Osteoblast (primary cell): ENCODE measurements at places on chromosomes 5 and 9. TPM values are rescaled to one million over a fixed set of nuclear protein-coding genes. Genes with fewer than 3 reads are reported as not detected.

The COX7C gene
- 110 and 128 TPM in 2 replicates for total RNA-seq

The LSM11 gene
- total RNA-seq: 4.4 and 4.7 TPM in 2 replicates

The ADAMTS12 gene
- 6.9 and 8.3 TPM in 2 replicates for total RNA-seq

The MYMK gene
- not detected in 2 replicates for total RNA-seq

The TYRP1 gene
- 0.36 TPM in 1 of 2 replicates, not detected in the other for total RNA-seq

The RFESD gene
- total RNA-seq: 2.7 and 4.3 TPM in 2 replicates

GRCh38 chr5:154159343-154159742 is 31.2 kb upstream of the GALNT10 start:
- DNase-seq: peak; percentile 77

DNA sequence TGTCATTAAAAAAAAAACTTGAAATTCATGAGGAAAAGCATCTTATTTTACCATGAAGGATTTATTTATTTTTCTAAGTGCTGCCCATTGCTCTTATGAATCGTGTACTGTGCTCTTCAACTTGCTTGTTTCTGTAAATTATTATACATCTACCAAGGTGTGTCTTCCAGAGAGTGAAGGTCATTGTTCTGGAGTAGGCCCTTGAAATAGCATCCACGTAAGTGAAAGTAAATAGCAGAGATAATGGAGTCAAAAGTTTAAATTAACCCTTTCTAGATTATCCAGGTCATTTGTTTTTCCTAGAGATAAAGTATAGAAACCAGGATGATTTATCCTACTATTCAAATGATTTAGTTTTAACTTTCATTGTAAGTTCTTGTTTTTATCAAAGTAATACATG is 473.1 kb downstream of the DIRAS2 start:
- no peak for DNase-seq

GRCh38 chr5:93723005-93723404 is 18.4 kb downstream of the POU5F2 start:
- no peak for DNase-seq

- no peak for DNase-seq
Measured at GRCh38 chr5:146993876-146994530, 115.4 kb upstream of the PPP2R2B start.

- DNase-seq: peak; percentile 39
Measured at GRCh38 chr5:110086658-110087388, 397.1 kb downstream of the MAN2A1 start.

DNA sequence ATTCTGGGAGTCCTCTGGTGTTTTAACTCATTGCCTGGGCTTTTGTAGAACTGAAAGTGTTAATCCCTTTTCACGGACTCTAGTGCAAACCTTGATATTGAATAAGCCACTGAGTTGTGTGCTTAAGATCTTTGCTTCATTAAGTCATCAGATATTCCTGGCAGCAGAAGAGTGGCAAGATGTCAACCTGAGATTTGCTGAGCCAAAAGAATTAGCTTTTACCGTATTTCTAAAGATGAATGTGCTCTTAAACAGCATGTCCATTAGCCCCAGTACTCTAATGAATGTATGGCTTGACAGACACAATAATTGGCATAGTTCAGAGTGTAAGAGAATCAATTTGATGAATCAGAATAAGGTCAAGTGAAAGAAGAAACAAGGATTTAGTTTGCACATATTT is 87.2 kb upstream of the CDH6 start:
- DNase-seq: no peak

GRCh38 chr9:106954558-106954957 is 91.6 kb downstream of the ZNF462 start:
- DNase-seq: no peak

GRCh38 chr9:136121801-136122200 is 3.1 kb upstream of the TMEM250 start:
- DNase-seq: no peak

- DNase-seq: no peak
Measured at GRCh38 chr5:154506049-154506715, 28.2 kb upstream of the HAND1 start.

DNA sequence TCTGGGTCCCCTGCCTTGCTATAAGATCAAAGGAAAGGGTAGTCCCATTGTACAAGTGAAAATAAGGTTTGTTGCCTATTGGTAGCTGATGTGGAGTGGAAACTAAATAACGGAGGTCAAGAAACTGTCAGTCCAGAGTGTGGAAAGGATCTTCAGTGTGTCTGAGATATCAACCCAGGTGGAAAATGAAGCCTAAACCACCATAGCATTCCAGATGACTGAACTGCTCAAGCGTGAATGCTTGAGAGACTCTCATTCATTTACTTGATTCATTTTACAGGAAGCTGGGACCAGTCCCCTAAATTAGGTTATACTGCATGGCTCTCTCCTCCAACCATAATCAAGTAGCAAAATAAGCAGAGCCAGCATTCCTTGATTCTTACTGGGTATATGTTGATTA is 116.0 kb upstream of the SLC28A3 start:
- DNase-seq: no peak
